ENCODE measurements at places on chromosomes 16 and 17. TPM values are rescaled to one million over a fixed set of nuclear protein-coding genes. Genes with fewer than 3 reads are reported as not detected.

DNA sequence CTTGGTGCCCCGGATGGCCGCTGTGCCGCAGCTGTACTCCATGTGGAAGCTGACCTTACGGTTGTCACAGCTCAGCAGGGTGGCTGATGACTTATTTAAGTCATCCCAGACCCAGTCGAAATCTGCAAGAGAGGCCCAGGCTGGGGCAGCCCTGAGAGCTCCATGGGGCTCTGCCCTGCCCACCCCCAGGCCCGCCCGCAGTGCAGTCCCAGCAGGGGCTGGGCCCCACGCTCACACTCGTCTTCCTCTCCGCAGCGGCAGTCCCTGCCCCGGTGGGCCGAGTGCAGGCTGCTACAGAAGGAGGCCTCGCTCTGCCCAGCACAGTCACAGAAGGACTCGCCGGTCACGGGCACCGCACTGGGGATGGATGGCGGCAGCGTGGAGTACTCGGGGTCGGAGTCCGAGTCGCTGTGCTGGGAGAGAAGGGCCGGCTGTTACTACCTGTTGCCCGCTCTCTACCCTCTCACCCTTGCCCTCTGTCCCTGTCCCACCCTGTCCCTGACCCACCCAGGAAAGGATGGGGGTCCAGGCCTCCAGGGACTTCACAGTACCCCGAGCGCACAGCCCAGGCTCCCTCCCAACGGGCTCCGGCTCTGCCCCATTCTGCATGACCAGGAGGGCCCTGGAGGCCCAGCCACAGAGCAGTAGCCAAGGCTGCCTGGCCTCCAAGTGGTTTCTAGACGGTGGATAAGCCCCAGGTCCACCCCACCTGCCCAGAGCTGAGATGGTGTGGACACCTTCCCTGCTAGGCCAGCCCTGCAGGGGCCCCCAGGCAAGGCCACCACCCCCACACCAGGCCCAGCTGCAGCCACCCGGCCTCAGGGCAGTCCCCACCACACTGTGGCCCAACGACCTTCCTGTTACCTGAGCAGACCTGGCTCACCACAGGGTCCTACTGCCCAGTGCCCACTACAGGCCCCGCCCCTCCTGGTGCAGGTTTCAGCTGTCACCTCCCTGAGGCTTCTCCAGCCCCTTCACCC, 3.9 kb downstream of the SPSB3 start:
- DNase-seq, result no peak

The TNK1 gene
- polyA plus RNA-seq, result 6.7 TPM

- no peak for DNase-seq
Measured at GRCh38 chr17:13702266-13702665, 100.5 kb upstream of the HS3ST3A1 start.

The CACNG1 gene
- 11.2 TPM for polyA plus RNA-seq

- DNase-seq, result no peak
Measured at GRCh38 chr17:7336240-7337175, at the start of gene ACAP1. Gene ACAP1 (plus strand): TSS chr17:7336529. CDS start chr17:7336735, 206 bp downstream.

GRCh38 chr16:58177353-58177710, 20.6 kb downstream of the CSNK2A2 start:
- DNase-seq, result no peak

The WFDC1 gene
- polyA plus RNA-seq, result 5.1 TPM

The MEIOB gene
- polyA plus RNA-seq, result 0.51 TPM

DNA sequence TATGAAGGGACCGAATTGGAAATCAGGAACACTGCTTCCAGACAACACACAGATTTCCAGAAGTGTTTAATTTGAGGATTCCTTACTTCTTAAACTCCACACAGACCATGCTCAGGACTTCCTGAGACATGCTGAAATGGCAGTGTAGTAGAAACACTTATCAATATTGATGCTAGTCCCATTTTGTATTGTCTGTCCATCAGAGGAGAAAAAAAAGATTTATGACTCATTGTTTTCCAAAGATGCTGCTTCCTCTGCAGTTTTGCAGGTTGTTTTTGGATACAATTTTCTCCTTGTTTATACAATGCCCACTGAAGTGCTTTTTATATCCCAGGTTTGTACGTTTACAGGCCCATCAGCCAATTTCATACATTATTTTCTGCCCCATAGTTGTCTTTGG, 68.3 kb upstream of the TANC2 start:
- DNase-seq, result no peak

DNA sequence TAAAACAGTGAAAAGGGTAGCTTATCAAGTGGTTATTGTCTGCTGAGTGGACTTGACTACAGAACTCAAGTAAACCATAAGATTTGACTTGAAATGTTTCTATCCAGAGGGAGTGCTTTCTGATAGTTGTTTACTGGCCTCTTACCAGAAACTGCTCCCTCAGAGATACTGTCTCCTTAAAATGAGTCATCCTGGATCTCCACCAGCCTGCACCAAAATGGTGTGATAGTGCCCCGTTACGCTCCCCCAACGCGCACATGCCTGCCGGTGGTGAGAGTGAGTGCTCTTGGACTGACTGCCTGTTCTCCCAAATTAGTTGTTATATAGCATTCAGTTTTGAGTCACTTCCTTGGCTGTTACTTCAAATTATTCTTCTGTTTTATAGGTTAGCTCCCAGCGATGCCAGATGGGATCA, 22.9 kb downstream of the PRCD start:
- DNase-seq, result peak; percentile 61
